AG04450 (cell line): ENCODE measurements at places on chromosomes 6 and 20.

DNA sequence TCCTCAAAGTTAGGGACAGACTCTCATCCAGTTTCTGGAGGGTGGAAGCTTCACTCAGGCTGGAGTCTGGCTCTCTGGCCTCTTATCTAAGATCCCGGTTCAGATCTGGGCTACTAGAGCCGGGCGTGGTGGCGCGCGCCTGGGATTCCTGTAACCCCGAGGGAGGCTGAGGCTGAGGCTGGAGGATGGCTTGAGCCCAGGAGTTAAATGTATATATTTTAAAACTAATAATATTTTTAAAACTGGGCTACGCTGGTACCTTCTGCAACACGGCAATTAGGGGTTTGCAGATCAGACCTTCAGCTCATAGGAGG is 710 bp upstream of the ZNF343 start:
- no peak for DNase-seq

GRCh38 chr6:24859608-24860200 is 61.0 kb upstream of the ARMH2 start:
- no peak for DNase-seq

GRCh38 chr6:12017263-12017662 is 5.2 kb downstream of the HIVEP1 start:
- DNase-seq = no peak

DNA sequence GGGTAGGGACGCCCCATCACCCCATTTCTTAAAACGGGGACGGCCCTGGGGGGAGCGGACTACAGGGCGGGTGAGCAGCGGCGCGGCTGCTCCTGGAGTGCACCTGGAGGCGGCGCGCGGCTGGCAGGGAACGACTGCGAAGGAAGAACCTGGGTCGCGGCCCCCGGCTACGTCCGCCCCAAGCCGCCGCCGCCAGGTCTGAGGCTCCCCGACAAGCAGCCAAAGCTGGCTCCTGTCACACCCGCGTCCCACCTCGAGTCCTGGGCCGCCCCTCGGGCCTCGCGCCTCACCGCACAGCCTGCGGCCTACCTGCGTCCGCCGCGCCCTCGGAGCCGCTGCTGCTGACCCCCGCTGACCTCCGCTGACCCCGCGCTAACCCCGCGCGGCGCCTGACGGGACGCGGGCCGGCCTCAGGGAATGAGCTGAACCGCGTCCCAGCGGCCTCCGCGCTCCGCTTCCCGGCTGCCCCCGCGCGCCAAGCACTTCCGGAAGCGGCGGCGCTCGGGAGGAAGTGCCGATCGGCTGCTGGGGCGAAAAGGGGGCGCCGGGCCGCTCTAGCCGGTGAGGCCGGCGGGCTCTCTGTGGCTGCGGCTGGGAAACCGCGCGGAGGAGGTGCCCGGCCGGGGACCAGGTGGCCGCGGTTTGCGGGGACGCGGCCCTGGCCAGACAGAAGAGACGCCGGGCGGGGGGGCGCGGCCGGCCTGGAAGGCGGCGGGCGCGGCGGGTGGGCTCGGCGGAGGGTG is at the start of the genes ARFRP1 and ZGPAT:
ARFRP1 (minus strand) TSS at position 419 of the 743 bp plus-strand sequence. CDS start 885 bp downstream, outside the sequence.
ZGPAT (plus strand) TSS at position 482 of the 743 bp plus-strand sequence. CDS start 542 bp downstream, outside the sequence.
- DNase-seq = peak; percentile 16

GRCh38 chr6:4347877-4348276 is 212.5 kb upstream of the ECI2 start:
- DNase-seq = no peak

DNA sequence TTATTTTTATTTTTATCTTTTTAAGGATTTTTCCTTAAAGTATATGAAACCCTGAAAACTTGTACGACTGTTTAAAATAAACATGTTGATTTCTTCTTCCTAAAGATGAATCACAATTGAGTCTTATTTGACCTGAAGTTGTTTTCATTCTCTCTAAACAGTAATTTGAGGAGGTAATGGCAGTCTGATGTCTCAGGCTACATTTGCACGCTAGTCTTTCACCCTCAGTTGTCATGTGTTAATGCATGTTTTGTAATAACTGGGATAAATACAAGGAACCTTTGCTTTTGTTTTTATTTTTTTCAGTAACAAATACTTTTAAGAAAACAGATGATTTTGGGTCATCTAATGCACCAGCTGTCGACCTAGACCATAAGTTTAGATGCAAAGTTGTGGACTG is 55.2 kb downstream of the SCAND1 start:
- DNase-seq = no peak

DNA sequence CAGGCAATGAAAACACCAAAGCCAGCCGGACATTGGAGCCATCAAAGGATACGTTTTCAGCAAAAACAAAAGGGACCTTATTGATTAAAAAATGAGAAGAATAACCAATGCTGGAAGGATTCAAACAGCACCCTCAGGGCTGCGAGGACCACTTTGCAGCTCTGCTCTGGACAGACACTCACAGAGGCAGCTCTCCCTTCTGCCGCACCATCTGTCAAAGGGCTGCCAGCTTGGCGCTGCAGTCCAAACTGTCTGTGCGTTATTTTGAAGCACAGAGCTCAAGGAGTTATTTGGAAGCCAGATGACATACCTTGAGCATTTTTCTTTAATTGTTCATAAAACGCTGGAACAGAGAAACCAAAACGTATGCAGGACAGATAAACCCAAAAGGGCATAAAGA is 85.2 kb downstream of the KIF16B start:
- no peak for DNase-seq

DNA sequence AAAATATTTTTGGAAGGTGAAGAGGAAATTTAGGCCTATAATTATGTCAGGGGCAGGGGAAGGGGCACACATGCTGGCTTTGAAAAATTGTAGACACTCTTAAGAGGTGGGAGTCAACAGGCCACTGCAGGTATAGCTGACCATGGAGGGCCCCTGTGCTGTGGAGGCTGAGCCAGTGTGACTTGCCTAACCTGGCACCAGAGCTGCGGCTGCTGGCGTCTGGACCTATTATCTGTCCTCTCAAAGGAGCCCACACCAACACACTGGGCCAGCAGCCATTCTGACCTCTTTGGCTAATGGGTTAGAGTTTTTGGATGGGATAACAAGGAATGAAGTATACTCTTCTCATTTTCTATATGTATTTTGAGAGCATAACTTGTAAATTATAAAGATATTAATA is 4.5 kb downstream of the GID8 start:
- no peak for DNase-seq

- DNase-seq = no peak
These were observed 14.2 kb upstream of the SLCO4A1 start for GRCh38 chr20:62627901-62628612.

DNA sequence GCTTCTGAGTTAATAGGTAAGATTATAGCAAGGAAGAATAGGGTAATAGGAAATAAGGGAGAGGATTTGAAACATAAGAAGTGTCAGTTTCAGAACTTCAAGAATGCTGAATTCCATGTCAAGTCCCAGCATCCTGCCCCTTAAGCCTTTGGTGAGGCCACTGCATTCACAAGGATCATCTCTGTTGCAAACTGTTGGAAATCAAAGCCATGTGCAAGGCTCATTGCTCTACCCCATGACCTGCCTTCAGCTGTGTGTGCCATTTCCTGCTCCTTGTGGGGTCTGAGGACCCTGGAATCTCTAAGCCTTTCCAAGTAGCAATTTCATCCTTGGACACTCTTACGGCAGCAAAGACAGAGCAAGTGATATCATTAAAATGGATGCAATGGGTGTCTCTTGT is 203.0 kb downstream of the CDC5L start:
- no peak for DNase-seq

DNA sequence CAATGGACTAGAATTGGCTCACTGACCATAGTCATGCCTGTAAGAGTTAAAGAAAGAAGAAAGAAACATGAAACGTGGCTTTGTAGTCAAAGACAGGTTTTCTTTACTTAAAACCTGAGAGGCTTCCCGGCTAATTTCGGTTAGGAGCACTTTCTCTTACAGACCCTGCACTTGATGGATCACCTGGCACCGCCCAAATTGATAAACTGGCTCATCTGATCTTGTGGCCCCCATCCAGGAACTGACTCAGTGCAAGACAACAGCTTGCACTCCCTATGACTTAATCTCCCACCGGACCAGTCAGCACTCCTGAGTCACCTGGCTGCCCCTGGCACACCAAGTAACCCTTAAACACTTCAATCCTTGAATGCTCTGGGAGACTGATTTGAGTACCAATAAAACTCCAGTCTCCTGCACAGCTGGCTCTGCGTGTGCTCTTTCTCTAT is 12.3 kb downstream of the TMEM14B start:
- DNase-seq = peak; percentile 33

DNA sequence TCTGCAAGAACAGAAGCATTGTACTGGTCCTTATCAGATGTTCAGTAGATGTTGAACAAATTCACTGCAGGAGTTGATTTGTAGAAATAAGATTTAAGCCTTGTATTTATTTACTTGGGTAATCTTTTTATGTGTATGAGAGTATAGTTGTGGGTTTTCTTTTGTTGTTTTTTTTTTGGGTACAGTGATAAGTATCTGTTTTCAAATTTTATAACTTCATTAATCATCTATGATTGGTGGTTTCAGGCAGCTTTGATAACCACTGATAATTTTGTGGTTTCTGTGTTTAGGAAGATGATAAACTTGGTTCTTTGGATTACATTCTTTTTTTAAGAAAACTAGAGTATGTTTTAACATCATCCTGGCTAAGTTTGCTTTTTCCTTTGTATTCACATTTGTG is 2.8 kb downstream of the AFDN start:
- DNase-seq = no peak

DNA sequence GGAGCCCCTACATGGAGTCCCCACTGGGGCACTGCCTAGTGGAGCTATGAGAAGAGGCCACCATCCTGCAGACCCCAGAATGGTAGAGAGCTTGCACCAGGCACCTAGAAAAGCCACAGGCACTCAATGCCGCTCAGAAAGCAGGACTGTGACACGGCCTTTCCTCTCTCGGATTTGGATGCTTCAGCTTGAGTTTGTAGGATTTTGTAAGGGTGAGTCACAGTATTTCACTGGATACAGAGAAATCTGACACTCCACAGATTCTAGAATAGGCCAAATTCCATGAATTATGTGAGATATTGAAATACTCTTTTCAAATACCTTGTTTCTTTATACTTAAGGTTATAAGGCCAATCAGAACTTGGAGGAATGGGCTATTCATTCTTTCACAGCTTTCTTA is 424.5 kb downstream of the HTR1B start:
- DNase-seq = peak; percentile 2

DNA sequence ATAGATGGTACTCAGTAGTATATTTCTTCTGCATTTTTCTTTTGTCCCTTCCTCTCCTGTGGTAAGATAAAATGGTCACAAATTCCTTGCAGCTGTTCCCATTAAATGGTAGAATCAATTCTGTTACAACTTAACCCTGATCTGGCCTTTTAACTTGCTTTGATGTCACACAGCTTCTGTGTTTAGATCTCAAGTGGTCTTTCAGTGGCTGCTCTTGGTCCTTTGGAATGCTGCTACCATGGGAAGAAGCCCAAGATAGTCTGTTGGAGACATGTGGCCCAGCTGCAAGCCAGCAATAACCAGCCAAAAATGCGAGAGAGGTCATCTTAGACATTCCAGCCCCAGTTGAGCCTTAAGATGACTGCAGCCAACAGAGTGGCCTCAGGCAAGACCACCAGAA is 429.7 kb downstream of the KIF16B start:
- no peak for DNase-seq

GRCh38 chr6:134115715-134116074 is 63.3 kb upstream of the SLC2A12 start:
- DNase-seq = no peak

DNA sequence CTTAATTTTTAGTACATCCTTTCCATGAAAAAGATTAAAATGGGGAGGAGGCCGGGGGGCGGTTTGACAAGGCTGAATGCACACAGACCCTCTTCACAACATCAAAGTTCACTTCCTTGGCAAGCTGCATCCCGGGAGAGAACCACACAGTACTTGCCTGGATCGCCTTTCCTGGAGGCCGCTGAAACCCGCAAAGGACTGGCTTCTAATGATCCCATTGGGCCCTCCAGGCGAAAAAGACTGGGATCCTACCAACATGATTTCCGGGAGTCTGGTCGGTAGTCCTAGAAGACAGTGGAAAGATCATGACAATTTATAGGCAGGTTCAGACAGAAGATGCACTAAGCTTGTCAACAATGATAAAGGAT is 60.2 kb downstream of the RIPOR2 start:
- no peak for DNase-seq
